ENCODE measurements at places on chromosomes 2 and 18.

GRCh38 chr2:195038153-195038552, 618.9 kb upstream of the SLC39A10 start:
- no peak for DNase-seq

- no peak for DNase-seq
Observed at GRCh38 chr2:191994749-191995148, 147.9 kb upstream of the CAVIN2 start.

DNA sequence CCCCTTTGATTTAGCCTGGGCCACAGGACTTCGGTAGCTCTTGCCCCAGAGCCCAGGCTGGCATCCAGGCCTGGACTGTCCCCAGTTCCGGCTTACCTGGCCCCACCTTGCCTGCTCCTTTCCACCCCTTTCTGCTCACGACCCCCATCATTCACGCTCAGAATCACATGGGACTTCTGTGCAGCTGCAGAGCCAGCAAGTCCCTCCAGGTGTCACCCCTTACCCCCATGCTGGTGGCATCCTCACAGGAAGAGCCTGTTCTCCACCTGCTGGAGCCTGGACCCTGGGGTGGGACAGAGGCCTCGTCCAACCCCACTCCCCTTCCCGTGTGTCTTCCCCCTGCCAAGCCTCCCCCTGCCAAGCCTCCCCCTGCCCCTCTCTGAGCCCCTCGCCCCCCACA, 7.9 kb upstream of the KCNIP3 start:
- no peak for DNase-seq

DNA sequence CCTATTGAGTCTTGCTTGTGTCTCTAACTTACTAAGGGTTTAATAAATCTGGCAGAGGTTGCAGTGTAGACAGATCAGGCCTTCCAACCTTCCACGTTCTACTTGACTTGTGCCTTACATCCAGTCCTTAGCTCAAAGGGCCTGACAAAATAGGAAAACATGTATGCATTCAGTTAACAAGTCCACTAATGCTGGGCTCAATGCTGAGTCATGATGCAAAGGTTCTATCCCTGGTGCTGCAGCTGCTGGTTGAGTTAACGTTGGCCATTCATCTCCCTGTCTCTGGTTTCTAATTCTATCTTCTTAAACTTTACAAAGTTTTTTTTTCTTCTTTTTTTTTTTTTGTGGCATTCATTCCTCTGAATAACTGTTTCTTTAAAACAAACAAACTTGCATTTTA, 46.3 kb upstream of the ITGB6 start:
- DNase-seq: no peak

DNA sequence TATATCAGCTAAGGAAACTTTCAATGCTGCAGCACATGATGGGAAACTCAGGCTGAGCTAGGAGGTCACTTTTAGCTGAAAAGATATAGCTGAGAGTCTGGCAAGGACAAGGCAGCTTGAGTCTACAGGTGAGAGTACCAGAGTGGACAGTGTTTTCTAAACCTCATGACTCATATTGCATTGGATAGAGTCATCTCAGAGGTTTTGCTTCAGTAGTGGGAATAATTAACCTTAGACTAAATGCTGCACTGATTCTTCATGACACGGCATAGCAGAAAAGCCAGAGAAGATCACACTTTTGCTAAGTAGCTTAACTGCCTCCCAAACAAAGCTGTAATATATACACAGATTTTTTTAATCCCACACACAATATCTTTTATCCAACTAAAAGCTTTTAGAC, 865.0 kb upstream of the CDH2 start:
- DNase-seq: no peak

- no peak for DNase-seq
Observed at GRCh38 chr2:152421521-152422370, 86.8 kb downstream of the FMNL2 start.
